CD4-positive, alpha-beta memory T cell (primary cell): ENCODE measurements at places on chromosomes 1 and 21. TPM values are rescaled to one million over a fixed set of nuclear protein-coding genes. Genes with fewer than 3 reads are reported as not detected.

GRCh38 chr1:232599178-232600041, 30.5 kb downstream of the SIPA1L2 start:
- no peak for DNase-seq

DNA sequence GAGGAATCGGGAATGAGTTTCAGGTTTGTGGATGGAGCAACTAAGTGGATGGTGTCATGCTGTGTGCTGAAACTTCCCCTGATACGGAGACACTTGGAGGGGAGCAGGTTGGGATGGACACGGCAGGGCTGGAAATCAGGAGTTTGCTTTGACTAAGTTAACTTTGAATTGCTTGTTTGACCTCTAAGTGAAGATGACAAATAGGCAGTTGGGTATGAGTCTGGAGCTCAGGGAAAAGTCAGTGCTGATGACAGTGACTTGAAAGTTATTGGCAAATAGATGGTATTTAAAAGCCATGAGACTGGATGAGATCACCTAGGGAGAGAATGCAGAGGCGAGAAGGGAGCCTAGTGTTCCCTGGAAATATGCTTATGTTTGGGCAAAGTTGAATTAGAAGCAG, 12.8 kb upstream of the ZSCAN20 start:
- DNase-seq: no peak

GRCh38 chr1:205915354-205915990, 27.8 kb downstream of the SLC26A9 start:
- no peak for DNase-seq

DNA sequence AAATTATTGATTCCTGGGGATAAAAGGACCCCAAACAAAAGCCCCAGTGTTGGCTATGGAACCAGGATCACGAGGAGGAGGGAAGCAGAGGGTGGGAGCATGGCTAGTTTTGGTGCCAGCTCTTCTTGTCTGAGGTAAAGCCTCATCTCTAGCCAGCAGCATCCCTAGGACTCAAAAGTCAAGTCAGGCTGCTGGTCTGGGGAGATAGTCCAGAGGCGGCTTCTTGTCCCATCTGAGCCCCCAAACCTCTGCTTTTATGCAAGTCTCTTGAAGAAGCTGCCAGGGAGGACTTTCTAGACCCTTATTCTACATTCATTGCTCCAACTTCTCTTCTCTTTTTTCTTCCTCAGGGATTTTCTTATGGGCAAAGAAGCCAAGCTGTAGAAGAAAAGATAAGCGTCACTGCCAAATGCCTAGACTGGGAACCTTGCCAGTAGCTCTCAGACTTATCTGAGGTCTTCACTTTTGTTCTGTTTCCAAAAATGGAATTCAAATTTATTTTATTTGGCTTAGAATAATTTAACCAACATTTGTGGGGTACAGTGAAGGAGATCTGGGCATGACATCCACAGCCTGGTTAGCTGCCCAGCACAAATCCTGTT, 6.9 kb upstream of the ANKRD35 start:
- no peak for DNase-seq

GRCh38 chr1:156412653-156413321, 43.8 kb downstream of the RHBG start:
- DNase-seq: no peak

- no peak for DNase-seq
Measured at GRCh38 chr1:91846007-91846638, 39.8 kb downstream of the TGFBR3 start.

The PLA2G2D gene
- total RNA-seq: not detected
